ENCODE measurements at places on chromosomes 1 and 21.

GRCh38 chr1:3998086-3998485 is 98.0 kb upstream of the C1orf174 start:
- no peak for DNase-seq

GRCh38 chr1:31576201-31576669 is at the start of gene TINAGL1:
TINAGL1 (plus strand) TSS chr1:31576515; CDS start chr1:31577149, 634 bp downstream.
- peak; percentile 52 for DNase-seq

DNA sequence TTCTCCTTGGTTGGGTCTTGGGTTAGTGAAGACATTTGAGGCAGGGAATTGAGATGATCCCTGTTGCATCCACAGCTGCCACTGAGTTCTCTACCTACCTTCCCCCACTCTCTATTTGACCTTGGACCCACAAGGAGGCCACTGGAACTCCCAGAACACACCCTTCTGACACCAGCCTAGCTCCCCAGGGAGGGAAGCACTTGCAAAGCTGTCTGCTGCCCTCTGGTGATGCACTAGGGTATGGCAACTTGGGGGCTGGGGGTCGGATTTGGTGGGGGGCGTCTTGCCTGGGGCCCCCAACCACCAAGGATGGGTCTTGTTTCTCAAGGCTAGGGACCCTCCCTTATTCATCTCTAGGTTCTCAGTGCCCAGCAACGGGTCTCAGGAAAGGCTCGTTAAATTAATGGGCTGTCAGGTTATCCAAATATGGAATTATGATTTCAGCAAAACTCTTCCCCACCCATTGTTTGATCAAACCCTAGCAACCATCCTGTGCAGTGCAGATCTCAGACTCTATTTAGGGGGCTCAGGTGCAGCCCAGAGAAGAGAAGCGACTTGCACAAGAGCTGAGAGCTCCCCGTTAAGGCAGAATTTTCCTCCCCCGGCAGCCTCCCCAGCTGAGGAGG is 177.8 kb upstream of the KLHDC7A start:
- DNase-seq: peak; percentile 12

DNA sequence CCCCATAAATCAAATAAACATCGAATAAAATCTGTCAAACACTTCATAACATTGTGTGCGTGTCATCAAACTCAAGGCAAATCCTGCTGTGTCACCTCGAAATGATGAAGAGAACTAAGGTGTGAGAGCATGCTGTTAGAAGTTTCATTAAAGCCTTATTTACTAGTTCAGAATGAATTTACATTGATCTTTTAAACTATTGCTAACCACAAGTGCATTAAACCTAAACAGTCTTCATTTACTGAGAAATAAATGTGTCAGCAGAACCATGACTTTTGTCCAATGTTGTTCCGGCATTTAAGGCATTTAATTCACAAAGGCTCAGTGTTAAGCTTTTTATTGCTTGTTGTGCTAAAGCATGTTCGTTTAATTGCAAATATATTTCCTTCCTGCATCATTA is 474.4 kb downstream of the SETD4 start:
- no peak for DNase-seq

DNA sequence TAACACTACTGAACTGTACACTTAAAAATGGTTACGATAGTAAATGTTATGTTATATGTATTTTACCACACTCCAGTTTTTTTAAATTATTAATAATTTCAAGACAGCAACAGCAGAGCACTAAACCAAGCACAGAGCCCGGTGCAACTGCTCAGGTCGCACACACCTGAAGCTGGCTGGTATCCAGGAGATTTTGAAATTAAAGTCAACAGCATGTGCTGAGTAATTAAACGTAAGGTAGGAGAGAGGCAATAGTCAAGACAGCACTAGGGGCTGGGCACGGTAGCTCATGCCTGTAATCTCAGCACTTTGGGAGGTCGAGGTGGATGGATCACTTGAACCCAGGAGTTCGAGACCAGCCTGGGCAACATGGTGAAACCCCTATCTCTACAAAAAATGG is 35.1 kb upstream of the SLC30A10 start:
- DNase-seq: no peak

DNA sequence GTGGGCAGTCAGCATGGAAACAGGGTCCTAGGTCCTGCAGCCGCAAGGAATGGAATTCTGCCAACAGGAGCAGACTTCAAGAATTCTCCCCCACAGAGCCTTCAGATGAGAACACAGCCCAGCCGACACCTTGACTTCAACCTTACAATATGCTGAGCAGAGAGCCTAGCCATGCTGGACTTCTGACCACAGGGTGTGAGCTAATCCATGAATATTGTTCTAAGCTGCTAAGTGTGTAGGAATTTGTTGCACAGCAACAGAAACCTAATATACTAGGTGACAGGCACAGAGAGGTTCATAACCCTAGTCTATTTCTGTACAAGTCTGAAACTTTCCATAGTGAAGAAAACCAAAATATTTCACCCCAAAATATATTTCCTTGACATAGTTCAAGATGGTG is 32.9 kb upstream of the IFNGR2 start:
- DNase-seq: no peak

DNA sequence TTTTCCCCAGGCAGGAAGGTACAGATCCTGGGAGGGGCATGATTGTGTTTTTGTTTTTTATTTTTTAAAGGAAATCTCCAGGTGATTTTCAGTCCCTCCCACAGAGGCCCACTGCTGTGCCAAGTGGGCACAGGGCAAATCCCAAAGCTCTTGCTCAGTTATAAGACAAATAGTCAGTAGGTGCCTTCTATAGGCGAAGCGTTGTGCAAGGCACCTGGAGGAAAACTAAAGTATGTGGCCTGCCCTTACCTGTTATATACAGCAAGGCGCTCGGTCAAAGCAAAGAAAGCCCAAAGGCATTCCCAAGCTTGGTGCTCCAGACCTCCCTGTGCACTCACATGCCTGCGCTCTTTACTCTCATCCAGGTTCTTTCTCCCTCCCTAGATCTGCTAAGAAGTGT is 81.0 kb downstream of the KCNJ15 start:
- DNase-seq: no peak

- DNase-seq: no peak
Measured at GRCh38 chr1:31485166-31485565, 72.2 kb downstream of the SERINC2 start.

Data from hematopoietic multipotent progenitor cell treated with erythropoietin and hydrocortisone succinate and interleukin-3 and kit ligand, for 6 days (in vitro differentiated cells).